ENCODE measurements at places on chromosomes 12 and 14.

- no peak for DNase-seq
Observed at GRCh38 chr12:23098517-23098916, 473.5 kb downstream of the ETNK1 start.

- peak; percentile 7 for DNase-seq
Observed at GRCh38 chr12:131642101-131642540, 68.8 kb upstream of the SFSWAP start.

GRCh38 chr12:97640826-97641225, 178.2 kb downstream of the RMST start:
- no peak for DNase-seq

- DNase-seq: no peak
Observed at GRCh38 chr12:50062728-50063460, 5.5 kb downstream of the ASIC1 start.

DNA sequence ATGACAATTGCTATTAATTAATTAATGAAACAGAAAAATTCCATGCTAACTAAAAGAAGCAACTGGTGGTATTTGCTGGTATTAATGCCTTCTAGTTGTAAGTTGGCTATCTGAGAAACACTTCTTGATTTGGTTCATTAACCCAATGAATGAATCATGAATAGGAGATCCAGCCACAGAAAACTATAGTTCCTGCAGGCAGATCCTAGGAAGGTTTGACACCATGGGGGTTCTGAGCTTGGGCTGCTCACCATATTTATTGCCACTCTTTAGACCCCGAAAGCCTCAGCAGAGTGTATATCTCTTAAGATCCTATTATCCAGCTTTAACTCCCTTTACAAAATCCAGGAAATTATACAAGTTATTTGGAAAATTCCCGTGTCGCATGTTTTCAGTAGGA, 81.4 kb upstream of the REP15 start:
- DNase-seq: no peak

GRCh38 chr12:92257261-92257660, 111.6 kb upstream of the BTG1 start:
- no peak for DNase-seq

DNA sequence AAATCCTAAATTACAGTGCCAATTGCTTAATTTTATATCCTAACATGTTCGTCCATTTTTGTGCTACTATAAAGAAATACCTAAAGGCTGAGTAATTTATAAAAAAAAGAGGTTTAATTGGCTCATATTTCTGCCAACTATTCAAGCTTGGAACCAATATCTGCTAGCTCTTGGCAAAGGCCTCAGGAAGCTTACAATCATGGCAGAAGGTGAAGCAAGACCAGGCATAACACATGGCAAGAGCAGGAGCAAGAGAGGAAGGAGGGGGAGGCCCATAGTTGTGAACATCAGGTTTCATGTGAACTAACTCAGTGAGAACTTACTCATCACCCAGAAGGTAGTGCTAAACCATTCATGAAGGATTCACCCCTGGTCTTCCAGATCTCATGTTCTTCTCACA, 494.3 kb downstream of the CCER1 start:
- no peak for DNase-seq

DNA sequence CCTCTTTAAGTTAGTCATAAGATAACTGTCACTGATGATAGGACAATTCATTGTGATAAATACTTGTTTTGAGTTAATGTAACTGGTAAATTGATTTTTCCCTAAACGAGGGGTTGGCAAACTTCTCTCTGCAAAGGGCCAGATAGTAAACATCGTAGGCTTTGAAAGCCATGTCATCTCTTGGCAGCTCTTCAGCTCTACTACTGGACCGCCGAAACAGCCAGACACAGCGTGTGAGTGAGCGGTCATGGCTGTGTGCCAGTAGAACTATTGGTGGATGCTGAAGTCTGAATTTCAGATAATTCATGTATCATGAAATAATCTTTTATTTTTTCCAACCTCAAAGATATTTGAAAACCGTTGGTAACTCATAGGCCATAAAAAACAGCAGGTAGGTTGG, 9.9 kb downstream of the PIWIL1 start:
- DNase-seq: no peak

- no peak for DNase-seq
Observed at GRCh38 chr12:49972129-49972528, 618 bp upstream of the AQP6 start.

- DNase-seq: no peak
Observed at GRCh38 chr14:20441461-20441860, 5.5 kb upstream of the KLHL33 start.

GRCh38 chr14:34234258-34234657, 227.8 kb downstream of the SPTSSA start:
- DNase-seq: no peak

DNA sequence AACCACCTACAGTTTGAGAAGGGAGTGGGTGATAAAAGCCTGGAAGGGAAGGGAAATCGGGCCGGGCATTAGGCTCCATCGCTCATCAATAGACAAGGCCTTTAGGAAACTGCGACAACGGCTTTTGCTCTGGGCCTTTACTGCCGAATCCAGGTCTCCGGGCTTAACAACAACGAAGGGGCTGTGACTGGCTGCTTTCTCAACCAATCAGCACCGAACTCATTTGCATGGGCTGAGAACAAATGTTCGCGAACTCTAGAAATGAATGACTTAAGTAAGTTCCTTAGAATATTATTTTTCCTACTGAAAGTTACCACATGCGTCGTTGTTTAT, 261 bp upstream of the RNU7-1 start:
- DNase-seq: peak; percentile 81

- no peak for DNase-seq
Observed at GRCh38 chr12:18261273-18261672, at the start of gene PIK3C2G. Gene PIK3C2G, plus strand, starts transcription at chr12:18261518. Its CDS starts 20,564 bp downstream, at chr12:18282082.

GRCh38 chr12:2168808-2169207, 116.0 kb downstream of the CACNA1C start:
- no peak for DNase-seq

GRCh38 chr12:32742133-32742532, 13.6 kb downstream of the YARS2 start:
- no peak for DNase-seq

GRCh38 chr12:76201316-76201715, 116.8 kb upstream of the NAP1L1 start:
- DNase-seq: no peak

DNA sequence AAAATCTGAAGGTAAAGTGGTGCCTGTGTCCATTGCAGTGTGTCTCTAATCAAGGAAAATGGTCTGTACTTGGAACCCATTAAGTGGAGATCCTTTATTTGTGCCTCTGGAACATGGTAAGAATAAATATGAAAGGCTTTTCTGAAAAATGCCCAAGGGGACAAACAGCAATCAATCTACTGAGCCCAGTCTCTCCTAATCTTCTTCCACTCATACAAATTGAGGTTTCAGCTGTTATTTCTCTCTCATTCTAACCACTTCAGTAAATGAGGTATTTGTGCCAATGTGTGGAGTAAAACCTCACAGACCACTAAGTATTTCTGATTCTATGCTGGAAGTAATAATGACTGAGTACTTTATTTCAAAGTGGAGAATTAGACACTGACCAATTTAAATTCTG, 82.3 kb upstream of the ST8SIA1 start:
- DNase-seq: no peak

GRCh38 chr14:66056268-66056907, 429.8 kb upstream of the CCDC196 start:
- no peak for DNase-seq

- DNase-seq: no peak
Observed at GRCh38 chr14:90717916-90718315, 98.3 kb downstream of the TTC7B start.

DNA sequence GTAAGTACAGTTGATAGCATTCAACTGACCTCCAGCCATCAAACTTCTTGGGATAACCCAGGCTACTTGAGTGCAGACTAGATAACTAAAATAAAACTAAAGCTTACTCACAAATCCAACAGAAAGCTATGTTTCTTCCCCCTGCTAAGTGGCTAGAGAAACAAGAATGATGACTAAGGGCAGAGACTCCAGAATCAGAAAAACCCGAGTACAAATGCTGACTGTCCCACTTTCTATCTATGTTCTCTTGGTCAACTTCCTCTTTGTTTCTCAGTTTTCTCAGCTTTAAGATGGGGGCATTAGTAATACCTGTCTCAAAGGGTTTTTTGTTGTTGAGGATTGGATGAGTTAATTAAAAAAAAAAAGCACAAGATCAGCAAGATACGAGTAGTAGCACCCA, 6.1 kb upstream of the NUAK1 start:
- DNase-seq: no peak

DNA sequence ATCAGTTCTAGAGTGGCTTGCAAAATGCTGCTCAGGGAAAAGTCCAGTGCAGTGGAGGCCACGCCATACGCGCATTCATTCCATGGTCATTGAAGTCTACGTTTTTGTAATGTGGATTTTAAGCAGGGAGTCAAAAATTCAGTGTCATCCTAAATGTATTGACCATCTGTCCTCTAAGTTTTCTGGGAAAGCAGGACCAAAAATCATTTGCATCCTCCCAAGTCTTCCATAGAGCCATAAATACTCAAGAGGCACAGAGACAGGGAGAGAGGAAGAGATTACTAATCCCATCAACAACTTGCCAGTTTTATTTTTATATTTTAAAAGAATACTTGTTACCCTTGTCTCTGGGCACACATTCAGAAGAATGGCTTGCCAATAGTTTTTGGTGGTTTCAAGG, 36.9 kb downstream of the RHOJ start:
- DNase-seq: no peak

DNA sequence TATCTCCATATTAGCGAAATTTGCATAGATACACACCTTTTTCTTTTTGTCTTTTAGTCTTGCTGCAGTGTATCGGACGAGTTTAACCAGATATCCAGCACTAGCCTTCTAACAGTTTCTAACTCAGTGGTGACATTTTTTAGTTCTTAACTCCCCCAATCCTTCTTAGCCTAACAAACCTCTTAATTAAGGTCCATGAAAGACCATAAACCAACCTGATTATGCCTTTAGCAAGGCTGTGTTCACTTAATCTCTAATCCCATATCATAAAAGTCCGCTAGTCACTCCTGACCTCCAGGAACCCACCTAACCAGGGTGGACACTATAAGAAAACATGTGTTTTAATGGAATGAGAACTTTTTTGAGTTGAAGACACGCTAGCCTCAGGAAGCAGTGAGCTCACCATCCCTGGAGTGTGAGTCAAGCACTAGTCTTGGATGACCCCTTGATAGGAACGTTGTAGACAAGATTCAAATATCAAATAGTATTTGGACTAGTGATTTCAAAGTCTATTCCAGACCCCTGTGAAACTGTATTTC, 9.5 kb downstream of the CDKN1B start:
- no peak for DNase-seq

GRCh38 chr12:3350432-3350831, 140.6 kb upstream of the PRMT8 start:
- no peak for DNase-seq

- no peak for DNase-seq
Observed at GRCh38 chr14:69619012-69619411, 7.6 kb downstream of the SUSD6 start.

- no peak for DNase-seq
Observed at GRCh38 chr12:79187032-79187431, 322.5 kb downstream of the SYT1 start.

DNA sequence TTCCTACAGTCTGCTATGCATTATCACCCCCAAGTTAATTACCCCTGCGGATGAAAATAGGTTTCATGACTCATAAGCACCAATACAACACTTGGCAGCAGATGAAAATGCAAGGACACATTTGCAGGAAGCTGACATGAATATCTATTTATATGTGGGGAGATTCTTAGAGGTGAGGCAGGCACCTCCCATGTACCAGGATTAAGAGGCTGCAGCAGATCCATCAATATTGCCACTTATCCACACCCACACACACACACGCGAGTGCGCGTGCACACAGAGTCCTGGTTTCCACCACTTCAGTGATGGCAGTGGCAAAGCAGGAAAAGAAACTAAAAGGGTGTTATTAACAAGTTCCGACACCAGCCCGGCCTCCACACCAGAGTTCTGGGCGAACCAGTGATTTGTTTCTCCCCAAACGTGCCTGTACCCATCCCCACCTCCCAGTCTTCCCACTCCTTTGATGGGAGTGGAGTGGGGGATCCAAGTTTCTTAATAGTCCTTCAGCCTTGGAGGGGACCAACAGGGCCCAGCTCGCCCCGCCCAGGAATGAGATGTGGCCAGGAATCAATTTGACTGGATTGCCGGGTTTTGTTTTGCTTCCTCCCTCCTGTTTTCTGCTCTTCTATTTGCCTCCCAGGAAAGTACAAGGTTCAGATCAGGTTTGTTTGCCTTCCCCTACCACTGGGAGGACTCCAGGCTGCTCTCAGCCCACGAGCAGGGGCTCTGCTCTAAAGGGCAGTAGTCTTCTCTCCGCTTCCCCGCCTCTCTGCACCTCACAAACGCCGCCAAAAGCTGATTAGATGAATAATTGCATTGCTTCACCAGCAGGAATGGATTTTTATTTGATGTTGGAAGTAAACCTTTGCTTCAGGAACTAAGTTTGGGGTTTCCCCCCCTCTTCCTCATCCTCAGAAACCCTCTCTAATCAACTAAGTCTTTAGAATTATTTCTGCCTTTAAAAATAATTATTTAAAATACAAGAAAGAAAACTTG, 5.2 kb downstream of the IRF2BPL start:
- no peak for DNase-seq

DNA sequence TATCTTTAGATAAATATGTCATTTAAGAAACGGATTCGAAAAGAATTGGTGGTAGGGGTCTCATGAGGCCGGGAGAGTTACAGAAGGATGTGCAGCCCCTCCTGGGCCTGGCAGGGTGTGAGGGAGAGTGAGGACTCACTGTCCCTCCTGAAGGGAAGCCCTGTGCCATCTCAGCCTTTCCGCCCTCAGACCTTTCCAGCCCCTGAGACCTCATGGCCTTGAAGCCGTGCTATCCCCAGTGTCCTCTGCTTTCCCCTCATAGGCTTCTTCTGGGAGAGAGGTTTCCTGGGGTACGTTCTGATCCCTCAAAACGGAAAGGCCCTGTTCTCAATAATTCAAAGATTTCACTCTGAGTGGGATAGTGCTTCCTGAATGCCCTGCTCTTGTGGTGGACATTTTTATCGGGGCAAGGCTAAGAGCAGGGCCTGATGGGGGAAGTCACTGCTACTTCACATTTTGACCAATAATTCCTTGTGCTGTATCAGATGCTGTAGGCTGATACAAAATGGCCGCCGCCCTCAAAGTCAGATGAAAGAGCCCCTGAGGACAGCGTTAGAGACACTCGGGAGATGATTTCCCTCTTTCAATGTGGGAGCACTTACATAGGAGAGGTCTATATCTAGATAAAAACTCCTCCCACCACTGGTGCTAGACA, 1.3 kb downstream of the CD4 start:
- no peak for DNase-seq

DNA sequence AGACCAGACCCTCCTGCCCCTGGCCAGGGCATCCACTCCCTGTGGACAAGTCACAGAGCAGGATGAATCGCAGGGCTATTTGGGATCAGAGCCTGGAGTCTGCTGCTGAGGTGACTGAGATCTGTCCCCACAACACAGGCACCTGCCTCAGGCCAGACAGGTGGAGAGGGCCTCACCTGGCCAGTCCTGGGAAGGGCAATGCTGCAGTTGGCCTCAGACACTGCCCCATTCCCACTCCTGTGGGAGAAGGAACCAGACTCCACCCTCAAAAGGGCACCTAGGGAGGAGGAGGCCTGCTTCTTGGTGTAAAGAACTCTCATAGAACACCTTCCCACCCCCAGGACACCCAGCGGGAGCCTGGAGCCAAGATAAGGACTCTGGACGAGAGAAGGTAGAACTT, 48.3 kb upstream of the PLEKHG6 start:
- no peak for DNase-seq

Data from inflammatory macrophage treated with lipopolysaccharide for 1 hour (primary cell).